KBM-7 (cell line): ENCODE measurements at places on chromosomes 2 and 18.

DNA sequence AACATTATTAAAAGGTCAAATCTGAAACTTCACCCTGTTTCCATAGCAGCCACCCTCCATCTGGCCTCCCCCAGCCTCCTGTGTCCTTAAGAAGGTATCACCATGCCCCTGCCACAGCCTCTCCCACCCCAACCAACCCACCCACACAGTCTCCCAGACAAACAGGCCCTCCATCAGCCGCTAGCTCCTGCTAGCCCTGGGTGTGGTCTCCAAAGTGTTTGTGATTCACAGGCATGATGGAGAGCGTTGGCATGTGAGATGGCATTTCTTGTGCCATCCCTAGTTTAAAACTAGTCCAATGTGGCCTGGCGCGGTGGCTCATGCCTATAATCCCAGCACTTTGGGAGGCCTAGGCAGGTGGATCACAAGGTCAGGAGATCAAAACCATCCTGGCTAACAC lies 44.9 kb upstream of the GPR45 start:
- DNase-seq, result no peak

GRCh38 chr2:223051693-223052289 lies at the start of gene KCNE4:
TSS of gene KCNE4 (plus strand) at chr2:223052190. CDS start at chr2:223052831, 641 bp downstream.
- DNase-seq, result no peak

GRCh38 chr2:71944806-71945602 lies 202.7 kb downstream of the CYP26B1 start:
- no peak for DNase-seq

DNA sequence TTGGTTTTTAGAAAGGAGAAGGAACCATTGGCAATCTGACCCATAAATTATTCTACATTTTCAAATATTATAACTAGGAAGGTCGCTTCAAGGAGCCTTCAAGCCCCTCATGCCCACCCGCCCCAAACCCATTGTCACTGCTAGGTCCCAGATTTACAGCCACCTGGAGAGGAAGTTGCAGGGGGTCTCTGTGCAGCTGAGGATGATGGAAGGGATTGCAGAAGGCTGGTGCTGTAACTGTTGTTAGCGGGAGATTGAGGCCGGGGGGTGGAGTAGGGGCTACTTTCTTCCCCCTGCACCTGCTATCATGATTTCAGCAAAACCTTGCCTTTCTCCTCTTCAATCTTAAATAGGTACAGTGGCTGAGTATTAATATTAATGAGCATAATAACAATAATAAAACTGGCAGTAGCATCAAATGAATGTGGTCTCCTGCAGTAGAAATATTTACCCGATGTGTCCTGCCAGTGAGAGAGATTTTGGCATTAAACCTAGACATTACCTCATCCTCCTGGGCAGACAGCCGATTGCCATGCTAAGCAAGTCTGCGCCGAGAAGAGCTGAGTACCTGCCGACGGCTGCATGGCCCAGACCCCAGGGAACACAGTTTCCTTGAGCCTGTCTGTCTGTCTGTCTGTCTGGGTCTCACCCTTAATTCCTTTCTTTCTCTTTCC lies 225.4 kb downstream of the FAM210A start:
- no peak for DNase-seq

DNA sequence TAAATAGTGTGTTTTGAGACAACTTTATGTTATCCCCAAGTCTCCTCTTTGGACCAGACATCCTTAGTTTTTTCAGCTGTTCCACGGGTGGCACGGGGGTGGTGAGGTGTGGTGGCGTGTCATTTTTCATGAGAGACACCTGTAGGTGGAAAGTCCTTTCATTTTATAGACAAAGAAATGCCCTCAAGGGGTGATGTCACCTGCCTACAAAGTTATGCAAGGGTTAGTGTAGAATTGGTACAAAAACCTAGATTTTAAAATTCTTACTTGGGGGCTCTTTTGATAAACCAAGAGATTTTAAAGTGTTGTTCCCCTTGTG lies 15.3 kb downstream of the CTDP1 start:
- DNase-seq, result no peak

- no peak for DNase-seq
Observed at GRCh38 chr2:121805766-121806143, 50.3 kb downstream of the TSN start.

GRCh38 chr18:67517444-67517765 lies 885 bp upstream of the DSEL start:
- no peak for DNase-seq

GRCh38 chr2:65955259-65955658 lies 479.7 kb upstream of the MEIS1 start:
- no peak for DNase-seq

DNA sequence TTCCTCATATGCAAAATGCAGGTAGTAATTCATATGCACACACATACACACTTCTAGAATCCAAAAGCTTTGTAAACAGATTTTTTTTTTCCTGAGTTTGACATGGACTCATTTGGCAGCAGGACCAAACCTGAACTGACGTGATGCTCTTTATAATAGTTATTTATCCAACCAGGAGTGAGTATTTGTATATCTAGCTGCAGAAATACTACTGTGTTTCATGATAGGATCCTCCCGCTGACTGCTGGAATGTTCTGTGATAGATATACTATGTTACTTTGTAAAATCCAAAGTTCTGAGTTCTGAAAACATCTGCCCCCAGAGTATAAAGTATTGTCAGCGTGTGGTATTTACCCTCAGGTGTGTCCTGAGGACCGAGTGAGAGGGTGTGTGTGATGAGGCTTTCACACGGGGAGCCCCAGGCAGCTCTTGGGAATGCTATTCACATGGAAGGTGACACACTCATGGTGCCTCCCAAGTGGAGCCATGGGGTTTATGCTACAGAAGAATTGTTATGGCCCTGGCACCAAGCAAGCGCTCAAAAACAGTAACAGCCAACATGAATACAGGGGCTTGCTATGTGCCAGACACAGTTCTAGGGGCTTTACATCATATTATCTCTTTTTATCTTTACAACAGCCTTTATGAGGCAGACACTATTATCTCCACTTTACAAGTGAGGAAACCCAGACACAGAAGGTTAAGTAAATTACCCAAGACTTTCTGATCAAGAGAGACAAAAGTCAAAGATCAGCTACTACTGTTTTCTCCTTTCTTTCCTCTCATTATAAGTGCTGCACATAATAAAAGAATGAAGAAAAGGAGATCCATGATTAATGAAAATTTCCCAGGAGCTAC lies 16.7 kb upstream of the TXNDC2 start:
- DNase-seq, result no peak

DNA sequence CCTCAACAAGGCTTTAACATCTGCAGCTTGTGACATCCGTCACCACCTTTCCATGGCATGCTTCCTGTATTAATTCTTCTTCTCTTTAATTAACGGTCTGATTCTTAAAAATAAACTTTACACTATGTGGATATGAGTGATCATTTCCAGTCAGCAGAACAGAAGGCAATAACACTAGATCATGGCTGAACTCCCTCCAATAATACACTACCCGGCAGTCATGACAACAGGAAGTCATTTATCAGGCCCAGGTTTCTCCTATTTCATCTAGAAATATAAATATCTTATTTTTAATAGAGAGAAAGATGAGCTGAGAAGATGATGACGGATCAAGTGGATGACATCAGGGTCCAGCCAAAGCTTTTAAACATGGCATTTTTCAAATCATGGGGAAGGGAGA lies 792.2 kb downstream of the SLC4A3 start:
- DNase-seq, result no peak

DNA sequence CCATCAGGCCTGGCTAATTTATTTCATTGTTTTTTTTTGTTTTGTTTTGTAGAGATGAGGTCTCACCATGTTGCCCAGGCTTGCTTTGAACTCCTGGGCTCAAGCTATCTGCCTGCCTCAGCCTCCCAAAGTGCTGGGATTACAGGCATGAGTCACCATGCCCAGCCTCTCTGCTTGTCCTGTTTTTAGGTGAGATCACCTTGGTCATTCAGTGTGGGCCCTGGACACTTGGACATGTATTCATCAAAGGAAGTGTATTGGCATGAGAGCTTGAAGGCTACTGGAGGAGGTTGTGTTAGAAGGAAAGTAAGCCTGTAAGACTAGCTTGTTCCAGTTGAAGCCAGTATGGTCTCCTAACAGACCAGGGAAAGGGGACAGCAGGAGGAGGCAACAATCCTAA lies 229.2 kb upstream of the RGPD4 start:
- no peak for DNase-seq

DNA sequence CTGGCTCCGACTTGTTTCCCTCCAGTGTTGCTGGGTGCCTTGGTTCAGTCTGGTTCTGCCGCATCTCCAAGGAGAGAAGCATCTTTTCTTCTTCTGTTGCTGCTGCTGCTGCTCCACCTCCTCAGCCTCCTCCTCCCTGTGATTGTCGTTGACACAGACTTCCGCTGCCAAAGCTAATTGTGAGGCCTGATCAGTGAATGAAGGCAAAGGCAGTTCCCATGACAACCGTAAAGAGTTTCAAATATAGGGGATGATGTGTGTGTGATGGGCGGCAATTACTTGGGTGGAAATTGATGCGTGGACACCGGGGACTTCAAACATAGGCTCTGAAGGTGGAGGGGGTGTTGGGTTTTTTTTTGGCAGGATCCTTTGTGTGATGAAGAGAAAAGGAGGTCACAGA lies 13.7 kb downstream of the TET3 start:
- no peak for DNase-seq

- DNase-seq, result no peak
Observed at GRCh38 chr18:73613706-73614340, 533.8 kb downstream of the FBXO15 start.

DNA sequence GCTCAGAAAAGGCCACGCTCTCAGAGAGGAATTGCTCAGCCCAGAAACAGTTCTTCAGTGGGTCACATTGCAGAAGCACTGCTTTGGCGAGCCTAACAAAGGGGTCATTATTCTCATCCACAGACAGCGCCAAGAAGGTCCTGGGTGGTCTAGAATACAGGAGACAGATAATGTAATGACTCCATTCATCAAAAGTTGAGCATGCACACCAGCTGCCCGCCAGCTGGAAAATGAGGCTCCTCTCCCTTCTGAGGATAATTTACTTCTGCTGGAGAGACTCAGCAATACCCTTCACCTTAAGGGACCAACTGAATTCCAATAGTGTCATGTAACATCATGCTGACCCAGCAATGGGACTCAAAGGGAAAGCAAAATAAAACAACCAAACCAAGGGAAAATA lies 79.9 kb downstream of the TRIB2 start:
- DNase-seq, result no peak

GRCh38 chr18:44681076-44681970 lies 635 bp downstream of the SETBP1 start:
- DNase-seq, result no peak

DNA sequence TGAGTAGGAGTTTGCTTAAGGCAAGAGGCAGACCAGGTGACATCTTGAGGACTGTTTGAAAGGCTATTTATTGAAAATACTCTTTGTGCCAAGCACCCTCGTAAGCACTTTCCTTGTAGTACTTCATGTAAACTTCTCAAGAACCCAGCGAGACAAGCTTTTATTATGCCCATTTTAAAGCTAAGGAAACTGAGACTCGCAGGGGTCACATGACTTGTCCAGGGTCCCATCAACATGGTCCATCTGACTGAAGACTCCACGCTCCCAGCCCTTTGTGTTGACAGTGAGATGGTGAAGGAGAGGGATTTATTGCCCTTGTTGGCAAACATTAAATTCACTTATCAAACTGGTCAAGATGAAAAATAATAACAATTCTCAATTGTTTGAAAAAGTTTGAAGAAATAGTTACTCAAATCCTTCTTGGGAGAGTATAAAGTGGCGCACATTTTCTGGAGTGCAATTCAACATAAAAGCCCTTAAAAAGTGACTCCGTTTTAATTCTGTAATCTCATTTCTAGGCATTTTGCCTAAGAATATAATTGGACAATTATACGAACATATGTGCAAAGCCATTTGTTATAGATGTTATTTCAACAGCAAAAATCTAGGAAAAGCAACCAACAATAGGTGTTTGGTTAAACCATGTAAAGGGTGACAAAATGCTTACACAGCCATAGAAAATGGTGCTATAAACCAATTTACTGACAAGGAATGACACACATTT lies 270.5 kb upstream of the NCKAP5 start:
- no peak for DNase-seq

GRCh38 chr2:28821295-28821958 lies 10.8 kb downstream of the SPDYA start:
- DNase-seq, result peak; percentile 86

- DNase-seq, result no peak
Observed at GRCh38 chr2:178632729-178633128, 152.5 kb downstream of the PLEKHA3 start.

GRCh38 chr2:170823088-170823897 lies 6.6 kb downstream of the GAD1 start:
- no peak for DNase-seq

DNA sequence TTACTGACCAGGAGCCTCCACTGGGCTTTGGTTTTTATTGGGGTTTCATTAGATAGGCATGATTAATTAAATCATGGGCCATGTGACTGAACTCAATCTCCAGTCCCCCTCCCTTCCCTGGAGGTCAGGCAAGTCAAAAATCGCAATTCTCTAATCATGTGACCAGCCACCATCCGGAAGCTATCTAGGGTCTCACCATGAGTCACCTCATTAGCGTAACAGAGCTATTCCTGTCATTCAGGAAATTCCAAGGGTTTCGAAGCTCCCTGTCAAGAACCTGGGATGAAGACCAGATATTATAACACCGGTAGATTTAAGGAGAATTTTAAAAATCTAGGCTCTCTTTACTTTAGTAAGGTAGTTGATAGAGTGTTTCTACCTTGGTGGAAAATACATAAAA lies 180.3 kb upstream of the TCF4 start:
- no peak for DNase-seq

DNA sequence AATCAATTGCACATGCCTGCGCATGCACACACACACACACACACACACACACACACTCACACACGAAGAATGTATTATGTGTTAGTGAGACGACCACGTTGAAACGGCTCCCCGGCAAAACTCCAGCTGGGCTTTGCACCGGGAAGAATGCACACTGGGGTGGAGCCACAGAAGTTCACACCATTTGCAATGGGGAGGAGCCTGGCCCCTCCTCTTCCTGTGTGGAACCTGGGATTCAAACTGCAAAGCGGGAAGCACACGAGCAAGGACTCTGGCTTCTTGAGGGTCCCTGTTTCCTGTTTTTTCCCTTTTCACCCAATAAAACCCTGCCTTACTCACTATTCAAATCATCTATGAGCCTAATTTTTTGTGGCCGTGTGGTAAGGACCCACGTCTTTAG lies 304.0 kb upstream of the TMEFF2 start:
- no peak for DNase-seq

GRCh38 chr2:24072259-24072658 lies 3.9 kb downstream of the SF3B6 start:
- DNase-seq, result no peak

- DNase-seq, result no peak
Observed at GRCh38 chr2:41896186-41896846, 151.5 kb upstream of the PKDCC start.

GRCh38 chr18:3585656-3586509 lies 135.9 kb downstream of the TGIF1 start:
- peak; percentile 88 for DNase-seq

- DNase-seq, result no peak
Observed at GRCh38 chr2:12096051-12096787, 349.8 kb downstream of the LPIN1 start.

- DNase-seq, result no peak
Observed at GRCh38 chr2:26997394-26997793, 27.0 kb downstream of the MAPRE3 start.

- no peak for DNase-seq
Observed at GRCh38 chr2:172613040-172613439, 57.1 kb downstream of the PDK1 start.
